HCT116 (cell line): ENCODE measurements at places on chromosomes 4 and X. TPM values are rescaled to one million over a fixed set of nuclear protein-coding genes. Genes with fewer than 3 reads are reported as not detected.

- no peaks in the 10 kb centered on the region for H3K4me1 ChIP-seq
- no peak overlapping the region for H3K27ac ChIP-seq
- H3K27me3 ChIP-seq: no peaks in the 10 kb centered on the region
- H3K36me3 ChIP-seq: no peaks in the 10 kb centered on the region
- no peak overlapping the region for H3K4me3 ChIP-seq
Measured at GRCh38 chrX:136049608-136050007, 64.4 kb downstream of the SLC9A6 start.

The FAM236C gene
- not detected for total RNA-seq

DNA sequence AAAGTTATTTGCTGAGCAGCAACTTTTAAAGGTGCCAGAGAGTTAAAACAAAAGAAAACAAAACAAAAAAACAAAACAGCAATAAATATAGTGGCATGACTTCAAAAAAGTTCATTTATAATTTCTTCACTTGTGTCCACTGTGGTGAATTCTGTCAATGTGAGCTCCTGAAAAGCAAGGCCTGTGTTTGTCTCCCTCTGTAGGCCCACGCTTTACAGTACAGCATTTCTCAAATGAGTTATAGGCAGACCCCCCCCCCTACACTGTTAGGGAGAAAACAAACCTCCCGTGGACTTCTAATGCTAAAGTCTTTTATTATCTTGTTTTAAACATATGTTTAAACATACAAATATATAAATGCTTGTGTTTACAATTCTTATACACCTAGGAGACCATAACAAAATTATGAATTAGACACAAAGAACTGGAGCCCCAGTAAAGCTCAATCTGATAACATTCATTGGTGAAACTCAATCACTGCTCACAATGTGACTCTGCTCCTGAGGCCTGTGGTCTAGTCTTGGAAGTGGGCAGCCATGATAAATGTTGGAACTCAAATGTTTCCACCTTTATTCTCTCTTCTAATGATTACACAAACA is 47.0 kb upstream of the SCOC start:
- H3K36me3 ChIP-seq: no peaks in the 10 kb centered on the region
- H3K4me1 ChIP-seq: no peaks in the 10 kb centered on the region
- no peak overlapping the region for H3K4me3 ChIP-seq
- H3K27ac ChIP-seq: no peak overlapping the region
- H3K27me3 ChIP-seq: no peaks in the 10 kb centered on the region
- peak; percentile 33 for DNase-seq

GRCh38 chrX:106401965-106402559 is 209.7 kb upstream of the RADX start:
- no peak for DNase-seq
- no peak overlapping the region for H3K27ac ChIP-seq
- H3K27me3 ChIP-seq: no peaks in the 10 kb centered on the region
- H3K36me3 ChIP-seq: no peaks in the 10 kb centered on the region
- H3K4me3 ChIP-seq: no peak overlapping the region

The LAMP2 gene
- 41.1 TPM for total RNA-seq
